ENCODE measurements at places on chromosomes 7 and 10.

- no peak for DNase-seq
Observed at GRCh38 chr10:32692174-32692573, 246.2 kb downstream of the CCDC7 start.

GRCh38 chr10:48740015-48740707 is 55.5 kb downstream of the WDFY4 start:
- no peak for DNase-seq

- no peak for DNase-seq
Observed at GRCh38 chr10:130742941-130743675, 568.4 kb downstream of the TCERG1L start.

DNA sequence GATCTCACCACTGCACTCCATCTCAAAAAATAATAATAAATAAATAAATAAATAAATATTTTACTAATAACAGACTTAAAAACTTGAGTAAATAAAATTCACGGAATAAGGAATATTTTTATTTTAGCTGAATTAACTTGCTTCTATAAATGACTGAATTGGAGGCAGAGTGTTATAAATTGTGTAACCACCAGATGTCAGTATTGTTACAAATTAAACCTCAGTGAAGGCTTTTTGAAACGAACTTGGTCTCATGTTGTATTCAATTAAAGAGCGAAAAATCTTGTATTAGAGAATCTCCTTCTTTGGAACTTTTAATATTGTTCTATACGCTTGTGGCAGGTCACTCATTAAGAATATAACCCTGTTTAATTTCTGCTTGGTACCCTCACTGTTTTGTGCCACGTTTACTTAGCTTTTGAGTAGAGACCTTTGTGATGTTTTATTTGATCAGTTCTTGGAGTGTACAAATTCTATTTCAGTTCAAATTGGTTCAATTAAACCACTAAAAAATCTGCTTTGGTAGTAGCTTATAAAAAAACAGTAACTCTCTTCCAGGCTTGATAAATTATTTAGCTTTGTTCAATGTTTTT is 45.6 kb upstream of the SCIN start:
- no peak for DNase-seq

- no peak for DNase-seq
Observed at GRCh38 chr10:5355594-5356301, 9.0 kb upstream of the UCN3 start.

DNA sequence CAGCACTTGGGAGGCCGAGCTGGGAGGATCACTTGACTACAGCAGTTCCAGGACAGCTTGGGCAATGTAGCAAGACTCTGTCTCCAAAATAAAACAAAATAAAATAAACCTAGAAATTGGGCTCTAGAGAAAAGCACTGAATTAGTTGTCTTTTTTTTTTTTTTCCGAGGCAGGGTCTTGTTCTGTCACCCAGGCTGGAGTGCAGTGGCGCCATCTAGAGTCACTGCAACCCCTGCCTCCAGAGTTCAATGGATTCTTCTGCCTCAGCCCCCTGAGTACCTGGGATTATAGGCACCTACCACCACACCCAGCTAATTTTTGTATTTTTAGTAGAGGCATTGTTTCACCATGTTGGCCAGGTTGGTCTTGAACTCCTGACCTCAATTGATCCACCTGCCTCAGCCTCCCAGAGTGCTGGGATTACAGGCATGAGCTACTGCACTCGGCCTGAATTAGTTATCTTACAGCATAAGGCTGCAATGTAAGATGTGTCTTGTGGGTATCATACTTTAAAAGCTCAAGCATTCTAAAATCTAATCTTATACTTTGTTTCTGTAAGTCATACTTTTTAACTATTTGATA is 12.8 kb downstream of the MEIG1 start:
- DNase-seq: peak; percentile 75

DNA sequence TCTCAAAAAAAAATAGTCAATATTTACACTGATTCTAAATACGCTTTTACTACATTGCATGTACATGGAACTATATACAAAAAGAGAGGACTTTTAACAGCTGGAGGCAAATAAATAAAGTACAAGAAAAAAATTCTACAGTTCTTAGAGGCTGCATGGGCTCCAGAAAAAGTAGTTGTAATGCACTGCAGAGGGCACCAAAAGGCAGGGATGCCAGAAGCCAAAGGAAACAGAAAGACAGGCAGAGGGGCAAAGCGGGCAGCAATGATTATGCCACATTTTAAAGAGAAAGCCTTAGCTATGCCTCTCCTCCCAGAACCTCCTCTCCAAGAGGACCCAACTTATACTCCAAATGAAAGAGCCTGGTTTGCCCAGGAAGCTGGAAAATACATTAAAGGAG is 11.6 kb upstream of the ADCK2 start:
- DNase-seq: no peak

DNA sequence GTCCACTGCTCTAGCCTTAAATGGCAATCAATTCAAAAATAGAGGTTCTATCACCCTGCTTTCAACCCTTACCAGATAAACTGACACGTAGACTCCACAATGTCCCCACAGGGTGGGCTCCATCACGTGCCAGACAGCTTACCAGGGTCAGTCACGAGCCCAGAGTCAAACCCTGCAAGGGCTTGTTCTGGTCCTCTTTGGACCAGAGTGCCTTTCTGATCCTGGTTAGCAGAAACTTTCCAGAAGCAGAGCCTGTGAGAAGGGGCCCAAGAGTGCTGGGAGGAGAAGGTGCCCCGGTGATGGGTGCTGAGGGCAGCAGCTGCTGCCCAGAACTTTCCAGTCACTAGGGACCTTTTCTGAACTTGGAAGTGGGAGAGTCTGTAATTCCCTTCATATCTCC is 354 bp upstream of the GIMAP5 start:
- no peak for DNase-seq

DNA sequence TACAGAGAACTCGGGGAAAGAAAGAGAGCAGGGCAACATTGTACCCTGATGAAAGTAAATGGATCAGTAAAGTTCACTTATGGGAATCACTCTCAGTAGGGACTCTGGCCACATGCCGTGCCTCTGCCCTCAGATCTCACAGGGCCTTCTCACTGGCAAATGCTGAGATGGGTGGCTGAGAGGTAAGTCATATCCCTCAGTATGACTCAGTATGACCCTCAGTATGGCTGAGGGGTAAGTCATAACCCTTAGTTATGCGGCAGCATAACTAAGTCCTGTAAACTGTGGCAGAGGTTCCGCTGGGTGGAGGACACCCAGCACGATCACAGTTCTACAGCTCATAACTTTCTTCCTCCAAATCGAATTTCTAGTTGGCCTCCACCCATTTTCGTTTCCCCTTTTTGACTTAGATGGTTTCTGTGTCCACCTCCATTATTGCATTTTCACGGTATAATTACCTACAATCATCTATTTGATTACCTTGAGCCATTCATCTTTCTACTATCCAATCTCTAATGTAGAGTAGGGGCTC is 26.5 kb upstream of the WNT16 start:
- no peak for DNase-seq
